ENCODE measurements at places on chromosomes 2 and 18. TPM values are rescaled to one million over a fixed set of nuclear protein-coding genes. Genes with fewer than 3 reads are reported as not detected.

Gene CD8B2
- total RNA-seq, result not detected

Gene CNGA3
- total RNA-seq, result 0.05 TPM

Gene DSC3
- 0.13 TPM for total RNA-seq

Gene C2orf72
- total RNA-seq, result not detected
